ENCODE measurements at places on chromosomes 13 and 19.
A peak's percentile ranks its signal among the peaks of the same experiment; 100 is the strongest.

- DNase-seq: no peak
These were observed 34.9 kb downstream of the KDM4B start for GRCh38 chr19:5003781-5004180.

DNA sequence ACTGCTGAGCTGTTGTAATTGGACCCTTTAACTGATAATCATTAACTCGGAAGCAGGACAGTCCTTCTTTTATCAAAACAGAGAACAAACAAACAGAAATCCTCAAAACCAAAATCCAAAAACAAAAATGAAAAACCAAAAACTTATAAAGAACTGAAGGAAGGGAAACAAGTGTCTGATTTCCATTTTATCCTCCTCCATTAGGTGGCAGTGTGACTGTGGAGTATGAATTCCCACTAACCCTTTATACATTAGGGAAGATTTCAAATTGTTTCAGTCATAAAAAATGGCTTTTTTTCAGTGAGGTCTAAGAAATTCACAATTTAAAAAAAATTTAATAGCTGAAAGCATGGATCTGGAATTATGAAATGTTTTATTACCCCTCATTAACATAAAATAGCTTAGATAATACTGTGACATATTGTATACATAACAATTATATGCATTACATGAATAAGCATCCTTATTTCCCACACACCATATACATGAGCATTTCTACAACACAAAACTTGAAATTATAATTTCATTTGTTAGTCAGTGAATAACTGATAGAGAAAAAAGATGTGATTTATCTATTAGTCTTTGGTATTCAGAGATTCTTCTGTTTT lies 1074.3 kb upstream of the PCDH9 start:
- DNase-seq: peak; percentile 8

DNA sequence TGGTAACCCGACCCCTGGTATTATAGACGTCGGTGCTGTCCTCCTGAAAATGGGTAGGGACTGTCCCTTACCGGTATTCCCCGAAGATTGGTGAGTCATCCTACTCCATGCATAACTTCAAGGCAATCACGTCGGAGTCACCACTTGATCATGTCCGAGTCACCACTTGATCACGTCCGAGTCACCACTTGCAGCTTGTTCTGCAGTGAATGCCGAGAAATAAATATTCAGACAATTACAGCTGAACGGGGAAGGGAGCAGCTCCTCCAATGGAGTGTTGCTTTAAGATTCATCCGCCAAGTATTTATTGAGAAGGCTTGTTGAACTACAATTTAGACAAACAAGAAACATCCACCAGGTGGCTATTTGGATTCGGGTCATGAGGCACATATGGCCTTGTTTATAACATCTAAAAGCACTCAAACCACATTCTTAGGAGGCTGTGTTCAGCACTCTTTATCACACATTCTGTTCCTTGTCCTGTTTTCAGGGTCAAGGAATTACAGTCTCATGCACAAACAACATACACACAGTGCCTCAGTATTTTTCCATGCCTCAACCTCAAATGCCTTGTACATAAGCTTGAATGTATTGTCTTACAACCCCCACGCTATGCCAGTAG lies 43.1 kb downstream of the ZNF726 start:
- no peak for DNase-seq

- DNase-seq: no peak
These were observed 73.5 kb downstream of the PDS5B start for GRCh38 chr13:32659736-32660135.

- DNase-seq: no peak
These were observed 75.5 kb downstream of the TNFSF13B start for GRCh38 chr13:108345016-108345415.

DNA sequence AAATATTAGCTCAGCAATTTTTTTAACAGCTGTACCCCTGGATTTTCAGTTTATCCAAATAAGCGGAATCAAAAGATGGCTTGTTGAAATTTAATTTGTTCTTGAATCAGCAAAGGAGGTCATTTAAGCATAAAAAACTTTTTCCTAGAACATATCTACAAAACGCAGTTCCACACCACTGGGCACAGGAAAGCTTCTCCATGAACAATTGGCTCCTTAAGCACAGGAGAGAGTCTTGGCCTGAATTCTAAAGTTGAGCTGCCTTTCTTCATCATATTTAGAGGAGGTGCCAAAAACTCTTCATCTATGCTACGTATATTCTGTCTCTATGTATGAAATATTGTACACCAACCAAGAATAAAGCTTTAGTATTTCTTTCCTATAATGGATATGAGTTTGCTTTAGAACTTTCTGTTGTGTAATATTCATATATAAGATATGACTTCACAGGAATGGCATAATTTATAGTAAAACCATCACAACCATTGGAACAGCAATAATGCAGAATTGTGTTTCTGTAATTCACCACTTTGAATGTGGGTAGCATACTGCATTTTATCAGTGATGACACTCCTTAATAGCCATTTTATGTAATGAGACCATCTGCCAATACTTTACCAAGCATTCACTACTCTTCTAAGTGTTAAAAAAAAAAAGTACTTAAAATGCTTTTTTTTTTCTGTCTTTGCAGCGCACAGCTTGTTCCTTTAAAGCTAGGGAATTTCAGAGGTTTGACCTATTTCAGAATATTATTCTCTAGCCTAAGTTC lies 263.7 kb downstream of the SLITRK6 start:
- DNase-seq: no peak

DNA sequence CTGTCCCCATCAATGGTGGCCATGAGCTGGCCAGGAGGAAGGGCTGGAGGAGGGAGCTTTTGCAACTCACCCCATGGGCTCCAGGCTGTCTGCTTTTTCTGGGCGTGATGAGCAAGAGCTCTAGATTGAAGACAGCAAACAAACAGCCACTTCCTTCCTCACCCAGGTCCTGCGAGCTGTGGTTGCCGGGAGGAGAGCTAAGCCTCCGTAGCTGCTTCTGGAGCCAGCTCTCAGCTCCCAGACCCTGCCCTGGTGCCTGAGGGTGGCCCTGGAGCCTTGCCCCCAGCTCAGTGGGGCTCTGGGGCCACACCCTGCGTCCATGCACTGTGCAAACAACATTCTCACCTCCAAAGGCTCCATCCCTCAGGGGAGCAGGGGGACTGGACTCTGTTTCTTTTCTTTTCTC lies 6.2 kb downstream of the MYO1F start:
- no peak for DNase-seq

GRCh38 chr19:1882786-1883692 lies 2.3 kb downstream of the ABHD17A start:
- peak; percentile 20 for DNase-seq

- no peak for DNase-seq
These were observed 17.8 kb upstream of the CABP5 start for GRCh38 chr19:48061401-48062344.

GRCh38 chr13:24458736-24459135 lies 53.8 kb downstream of the PARP4 start:
- no peak for DNase-seq

DNA sequence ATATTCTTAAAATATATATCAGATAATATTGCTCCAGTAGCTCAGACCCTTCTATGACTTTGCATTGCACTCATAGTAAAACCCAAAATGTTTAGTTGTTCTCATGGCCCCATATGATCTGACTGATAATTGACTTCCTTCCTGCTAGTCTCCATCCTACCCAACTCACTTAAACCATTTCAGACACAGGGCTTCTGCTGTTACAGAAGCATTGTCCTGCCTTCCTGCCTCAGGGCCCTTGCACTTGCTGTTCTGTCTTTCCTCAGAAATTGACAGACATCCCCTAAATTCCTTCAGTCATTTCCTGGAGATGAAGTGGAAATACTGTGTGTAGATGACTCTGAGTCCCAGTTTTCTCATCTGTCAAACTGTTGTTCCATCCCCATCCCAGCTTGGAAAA lies 19.7 kb downstream of the FBXL12 start:
- DNase-seq: no peak

GRCh38 chr19:47619763-47620162 lies 10.8 kb downstream of the BICRA start:
- no peak for DNase-seq

DNA sequence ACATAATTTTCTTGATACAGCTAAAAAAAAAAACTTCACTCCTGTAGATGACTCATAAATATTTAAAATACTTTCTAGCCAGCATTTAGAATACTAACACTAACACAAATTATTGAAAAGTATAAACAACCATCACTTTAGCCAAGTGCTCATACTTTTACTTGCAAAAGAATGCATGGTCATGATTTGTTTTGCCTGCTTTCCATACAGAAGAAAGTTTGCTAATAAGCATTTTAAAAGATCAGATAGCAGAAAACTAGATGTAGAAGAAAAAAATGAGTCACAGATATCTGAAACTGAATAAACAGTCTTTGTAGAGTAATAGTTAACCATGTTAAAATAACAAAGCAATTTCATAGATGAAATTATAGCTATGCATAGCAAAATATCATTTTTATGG lies 2280.4 kb upstream of the PCDH20 start:
- DNase-seq: no peak

- no peak for DNase-seq
These were observed 13.3 kb downstream of the ARRDC2 start for GRCh38 chr19:18021121-18021755.

GRCh38 chr13:112247471-112248405 lies 128.4 kb upstream of the SPACA7 start:
- DNase-seq: no peak

DNA sequence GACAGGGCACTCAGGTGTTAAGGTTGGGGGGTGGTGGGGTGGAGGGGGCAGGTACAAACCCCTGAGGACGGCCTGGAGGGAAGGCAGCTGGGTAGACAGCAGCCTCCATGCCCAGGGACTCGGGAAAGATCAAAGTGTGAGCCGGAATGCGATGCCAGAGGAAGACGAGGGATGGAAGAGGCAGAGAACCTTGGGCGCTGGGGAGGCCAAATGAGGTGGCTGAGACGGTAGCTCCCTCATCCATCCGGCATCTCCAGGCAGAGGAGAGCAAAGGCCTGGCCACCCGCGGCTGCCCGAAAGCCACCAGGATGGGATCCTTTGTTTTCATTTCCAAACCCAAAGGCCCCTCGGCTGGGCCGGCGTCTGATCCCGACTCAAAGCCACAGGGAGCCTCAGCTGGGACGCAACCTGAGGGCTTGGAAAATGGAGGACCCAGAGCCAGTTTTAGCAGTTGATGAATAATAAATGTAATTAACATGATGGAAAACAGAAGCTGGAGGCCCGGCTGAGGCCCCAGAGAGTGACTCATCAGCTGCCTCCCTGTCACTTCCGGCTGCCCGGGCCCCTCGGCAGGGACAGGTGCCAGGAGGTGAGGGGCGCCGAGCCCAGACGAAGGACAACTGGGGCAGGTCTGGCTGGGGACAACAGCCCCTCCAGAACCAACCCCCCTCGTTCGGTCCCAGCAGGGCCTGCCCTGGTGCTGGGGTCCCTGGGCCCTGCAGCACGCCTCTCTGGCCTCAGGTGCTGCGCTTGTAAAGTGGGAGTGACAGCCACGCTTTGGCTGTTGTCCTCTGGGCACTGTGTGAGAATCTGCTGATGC lies 61.6 kb downstream of the CEBPG start:
- no peak for DNase-seq

DNA sequence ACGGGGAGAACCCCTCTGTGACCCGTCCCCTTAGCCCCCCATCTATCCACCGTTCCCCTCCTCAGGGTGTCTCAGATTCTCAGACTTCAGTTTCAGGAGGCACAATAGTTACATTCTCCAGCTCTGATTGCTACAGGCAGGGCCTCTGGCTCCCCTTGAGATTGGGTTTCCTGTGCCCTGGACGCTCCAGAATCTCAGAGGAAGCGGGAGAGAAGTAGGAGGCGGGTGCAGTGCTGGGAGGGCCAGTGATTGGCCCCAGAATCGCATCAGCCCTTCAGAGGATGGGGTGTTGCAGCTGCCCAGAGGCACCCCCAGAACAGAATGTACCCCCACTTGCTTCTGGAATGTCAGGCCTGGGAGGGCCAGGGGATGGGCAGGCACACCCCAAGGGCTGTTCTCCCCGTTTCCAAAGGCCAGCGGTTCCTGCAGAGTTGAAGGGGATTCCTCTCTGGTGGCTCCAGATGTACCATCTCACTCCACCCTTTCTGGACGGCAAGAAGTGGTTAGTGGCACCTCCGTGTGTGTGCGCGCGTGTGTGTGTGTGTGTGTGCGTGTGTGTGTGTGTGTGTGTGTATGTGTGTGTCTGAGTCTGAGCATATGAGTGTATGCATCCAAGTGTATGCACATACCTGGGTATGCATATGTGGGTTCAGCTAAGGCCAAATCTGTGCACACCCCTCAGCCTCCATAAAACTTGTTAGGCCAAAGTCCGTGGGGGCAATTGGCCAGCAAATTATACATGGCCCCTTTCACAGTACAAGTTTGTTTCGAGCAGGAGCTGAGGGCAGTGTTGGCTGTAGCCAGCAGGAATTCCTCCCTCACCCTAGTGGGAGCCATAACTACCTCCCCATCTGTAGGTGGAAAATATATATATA lies 35.5 kb downstream of the LYL1 start:
- DNase-seq: no peak

DNA sequence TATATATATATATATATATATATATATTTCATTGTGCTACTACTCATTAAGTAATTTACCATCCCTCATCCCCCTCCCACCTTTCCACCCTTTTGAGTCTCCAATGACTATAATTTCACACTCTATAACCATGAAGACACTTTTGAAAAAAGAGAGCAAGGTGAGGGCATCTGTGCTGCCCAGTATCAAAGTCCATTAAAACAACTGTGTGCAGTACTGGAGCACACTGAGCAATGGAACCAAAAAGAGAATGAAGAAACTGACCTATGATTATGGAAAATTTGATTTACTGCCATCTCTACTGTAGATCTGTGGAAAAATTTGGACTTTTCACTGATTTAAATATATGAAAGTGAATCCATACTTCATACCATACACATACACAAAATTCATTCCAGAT lies 217.9 kb downstream of the COL4A1 start:
- DNase-seq: no peak

GRCh38 chr19:31885280-31885853 lies 460.0 kb upstream of the ZNF507 start:
- no peak for DNase-seq

- peak; percentile 65 for DNase-seq
These were observed at the start of gene NFIX for GRCh38 chr19:12994701-12995595. NFIX (plus strand) TSS chr19:12995475; CDS start chr19:12995838, 363 bp downstream.

GRCh38 chr19:7197760-7198696 lies 96.2 kb downstream of the INSR start:
- DNase-seq: peak; percentile 79

DNA sequence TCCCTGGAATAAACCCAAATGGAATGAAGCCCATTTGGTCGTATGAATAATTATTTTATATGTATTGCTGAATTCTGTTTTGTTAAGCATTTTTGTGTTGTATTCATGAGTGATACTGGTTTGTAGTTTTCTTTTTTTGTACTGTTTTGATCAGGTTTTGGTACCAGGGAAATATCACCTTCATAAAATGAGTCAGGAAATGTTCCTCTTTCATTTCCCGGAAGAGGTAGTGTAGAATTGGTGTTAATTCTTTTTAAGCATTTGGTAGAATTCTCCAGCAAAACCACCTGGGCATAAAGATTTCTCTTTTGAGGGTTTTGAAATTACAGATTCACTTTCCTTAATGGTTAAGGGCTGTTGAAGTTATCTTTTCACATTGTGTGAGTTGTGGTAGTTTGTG lies 13.3 kb downstream of the SPATA13 start:
- DNase-seq: no peak

Measured in 8988T (cell line).